HT-29 (cell line): ENCODE measurements at places on chromosomes 7 and 10.

DNA sequence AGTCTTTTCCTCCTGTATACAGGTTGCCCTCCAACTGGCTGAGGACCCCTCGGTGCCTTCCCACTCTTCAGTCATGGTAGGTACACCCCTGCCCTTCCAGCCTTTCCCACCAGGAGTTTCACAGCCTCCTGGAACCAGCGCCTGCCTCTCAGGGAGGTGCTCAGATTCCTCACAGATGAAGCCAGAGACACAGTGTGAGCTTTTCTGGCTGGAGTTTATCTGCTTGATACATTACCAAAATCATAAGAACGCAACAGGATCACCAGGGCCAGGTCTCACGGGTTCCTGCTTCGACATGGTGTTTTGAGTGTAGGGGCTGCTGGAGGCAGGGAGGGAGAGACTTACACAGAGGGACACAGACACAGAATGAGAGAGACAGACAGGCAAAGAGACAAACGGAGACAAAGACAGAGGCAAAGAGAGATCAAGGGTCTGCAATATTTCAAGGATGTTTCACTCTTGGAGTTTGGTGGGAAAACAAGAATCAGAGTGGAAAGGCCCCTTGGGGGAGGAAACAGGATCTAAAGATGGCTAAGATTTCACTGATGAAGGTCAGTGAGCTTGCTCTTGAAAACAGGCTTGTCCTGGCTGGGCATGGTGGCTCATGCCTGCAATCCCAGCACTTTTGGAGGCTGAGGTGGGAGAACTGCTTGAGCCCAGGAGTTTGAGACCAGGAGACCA lies 6.5 kb upstream of the INMT start:
- DNase-seq: no peak

- DNase-seq: no peak
These were observed 159.3 kb downstream of the ELMO1 start for GRCh38 chr7:37289367-37289766.

DNA sequence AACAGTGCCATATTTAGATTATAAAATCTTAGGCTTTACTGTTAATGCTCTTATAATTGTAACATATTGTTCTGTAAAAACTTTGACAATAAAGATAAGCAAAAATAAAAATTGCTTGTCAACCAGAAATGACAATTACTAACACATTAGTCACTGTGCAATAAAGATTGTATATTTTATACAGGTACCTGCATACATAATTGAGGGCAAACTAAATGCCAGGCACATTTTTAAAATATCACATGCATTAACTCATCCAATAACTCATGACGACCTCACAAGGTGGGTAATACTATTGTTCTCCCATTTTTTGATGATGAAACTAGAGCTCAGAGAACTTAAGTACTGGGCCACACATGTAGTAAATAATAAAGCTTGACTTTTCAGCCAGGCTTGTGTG lies 1020.2 kb upstream of the C7orf33 start:
- DNase-seq: no peak

- no peak for DNase-seq
These were observed 63.2 kb downstream of the DGKB start for GRCh38 chr7:14839307-14839706.

DNA sequence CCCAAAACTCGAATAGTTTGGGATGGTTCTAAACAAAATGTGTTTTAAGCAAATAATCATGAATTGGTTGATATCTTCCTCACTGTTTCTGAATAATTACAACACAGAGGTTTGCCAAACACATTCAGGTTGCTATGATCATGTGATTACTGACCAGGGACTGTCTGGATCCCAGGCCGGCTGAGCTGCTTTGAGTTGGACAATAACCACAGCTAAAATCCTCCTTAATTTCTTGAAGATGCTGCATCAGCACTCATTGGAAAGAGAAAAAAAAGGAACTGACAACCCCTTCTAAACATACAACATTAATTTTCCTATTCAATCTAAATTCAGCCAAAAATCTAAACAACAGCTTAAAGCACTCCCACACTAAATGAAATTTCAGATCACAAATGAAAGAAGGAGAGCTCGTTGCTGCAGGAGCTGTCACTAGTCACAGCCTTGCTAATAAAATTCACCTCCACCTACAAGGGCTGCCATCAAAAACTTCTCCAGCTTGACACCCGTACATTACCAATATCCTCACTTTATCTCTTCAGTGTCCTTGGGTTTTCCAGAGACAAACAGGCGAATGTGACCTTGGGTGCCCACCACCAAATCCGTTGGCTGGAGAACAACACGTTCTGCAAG lies 560.2 kb downstream of the KCNMA1 start:
- no peak for DNase-seq

DNA sequence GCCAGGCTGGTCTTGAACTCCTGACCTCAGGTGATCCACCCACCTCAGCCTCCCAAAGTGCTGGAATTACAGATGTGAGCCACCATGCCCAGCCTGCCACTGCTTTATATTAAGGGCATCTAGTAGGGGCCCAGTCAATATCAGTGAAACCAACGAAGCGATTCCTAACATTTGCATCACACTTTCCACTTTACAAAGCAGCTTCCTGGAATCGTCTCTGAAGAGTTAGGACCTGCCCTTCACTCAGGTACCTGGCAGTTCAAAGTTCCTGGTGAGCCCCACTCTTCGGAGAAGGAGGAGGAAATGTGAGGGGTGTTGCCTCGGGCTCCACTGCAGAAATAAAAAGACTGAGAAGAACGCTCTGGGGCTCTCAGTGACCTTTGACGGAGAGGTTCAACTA lies 31.1 kb upstream of the EZH2 start:
- no peak for DNase-seq
